Activated CD8-positive, alpha-beta memory T cell treated with anti-CD3 and anti-CD28 coated beads, Interleukin-2, amount 10 ng/mL, durations not matched to agents 7 days and 5 days (primary cell): ENCODE measurements at places on chromosomes 16 and 17.
A peak's percentile ranks its signal among the peaks of the same experiment; 100 is the strongest.

DNA sequence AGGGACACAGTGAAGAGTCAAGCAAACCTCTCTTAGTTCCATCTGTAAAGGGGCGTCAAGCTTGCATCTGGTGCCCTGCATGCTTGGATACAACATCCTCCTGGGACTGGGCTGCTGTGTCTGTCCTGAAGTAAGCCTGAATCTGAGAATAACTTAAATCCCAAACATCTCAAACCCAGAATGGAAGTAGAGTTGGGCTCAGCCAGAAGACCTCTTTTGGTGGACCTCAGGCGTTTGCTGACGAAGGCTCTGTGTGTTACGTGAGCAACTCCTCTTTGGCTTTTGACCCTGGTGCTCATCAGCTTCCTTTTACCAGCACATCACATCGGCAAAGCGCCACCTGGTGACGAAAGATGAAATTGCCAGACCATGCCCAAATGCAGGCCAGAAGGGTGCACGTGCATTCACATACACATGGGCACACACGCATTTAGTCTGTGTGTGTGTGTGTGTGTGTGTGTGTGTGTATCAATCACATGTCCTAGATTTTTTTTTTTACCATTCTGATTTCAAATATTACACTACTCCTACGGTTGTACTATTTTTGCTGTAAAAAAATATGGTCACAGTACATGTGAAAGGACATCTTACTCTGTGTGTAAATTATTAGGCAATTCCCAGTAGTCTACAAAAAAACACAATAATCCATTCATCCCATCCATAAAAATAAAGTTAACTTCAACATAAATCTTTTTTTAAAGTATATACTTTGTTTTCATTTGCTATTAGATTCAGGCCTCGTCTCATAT lies 41.1 kb upstream of the FOXJ1 start:
- DNase-seq, result peak; percentile 98

DNA sequence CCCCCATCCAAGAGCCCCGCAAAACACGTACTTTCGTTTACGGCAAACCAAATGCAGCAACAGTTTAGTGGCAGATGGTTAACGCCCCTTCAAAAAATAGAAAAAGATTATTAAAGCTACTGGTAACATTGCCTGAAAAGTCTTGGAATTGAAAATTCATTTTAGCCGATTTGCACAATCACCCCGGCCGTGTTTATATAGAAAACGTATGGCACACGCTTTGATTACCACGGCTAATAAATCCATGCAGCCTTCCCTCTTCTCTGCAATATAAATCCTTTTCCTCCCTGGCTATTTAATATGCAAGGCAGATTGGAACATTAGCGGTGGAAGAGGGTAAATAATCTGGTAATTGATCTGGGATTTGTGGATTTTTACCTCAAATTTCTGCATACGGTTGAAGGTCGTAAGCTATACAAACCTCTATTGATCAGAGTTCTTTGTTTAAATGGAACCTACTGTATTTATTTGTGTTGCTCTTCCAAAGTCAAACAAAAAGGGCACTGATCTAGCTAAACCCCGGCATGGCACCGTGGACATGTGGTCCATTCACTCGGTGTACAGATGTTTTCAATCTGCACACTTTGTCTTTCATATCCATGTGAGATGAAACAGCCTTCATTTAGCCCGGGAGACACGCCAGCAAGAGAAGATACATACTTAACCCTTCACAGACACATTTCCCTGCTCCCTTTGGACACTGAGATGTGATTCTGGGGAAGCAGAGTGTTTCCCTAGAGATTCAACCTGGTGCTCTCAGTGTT lies 238.1 kb upstream of the MAF start:
- no peak for DNase-seq

GRCh38 chr16:71623597-71623996 lies 2.4 kb upstream of the MARVELD3 start:
- DNase-seq, result no peak

DNA sequence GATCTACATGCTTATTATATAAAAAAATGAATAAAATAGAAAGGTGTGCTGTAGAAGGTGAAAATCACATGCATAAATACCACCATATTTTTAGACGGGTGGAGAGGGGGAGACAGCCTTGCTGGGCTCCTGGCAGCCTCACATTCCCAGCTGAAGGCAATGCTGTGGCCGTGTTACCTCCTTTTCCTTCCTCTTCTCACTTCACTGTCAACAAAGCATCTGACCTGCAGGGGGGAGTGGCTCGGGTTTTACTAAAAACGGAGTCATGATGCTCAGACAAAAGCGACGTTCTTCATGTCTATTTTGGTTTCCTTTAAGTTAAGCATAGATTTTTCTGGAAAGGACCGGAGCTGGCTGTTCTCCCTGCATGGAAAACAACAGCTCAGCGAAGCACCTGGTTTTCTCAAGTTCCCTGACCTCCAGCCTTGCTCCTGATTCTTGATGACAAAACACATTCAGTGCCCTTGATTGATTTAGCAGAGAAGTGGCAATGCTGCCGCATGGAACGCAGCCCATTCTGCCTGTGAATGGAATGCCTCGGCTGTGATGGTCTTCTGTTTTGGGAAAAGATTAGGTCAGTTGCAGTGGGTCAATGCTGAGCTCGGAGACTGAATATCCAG lies 5.5 kb upstream of the RPTOR start:
- DNase-seq, result no peak

DNA sequence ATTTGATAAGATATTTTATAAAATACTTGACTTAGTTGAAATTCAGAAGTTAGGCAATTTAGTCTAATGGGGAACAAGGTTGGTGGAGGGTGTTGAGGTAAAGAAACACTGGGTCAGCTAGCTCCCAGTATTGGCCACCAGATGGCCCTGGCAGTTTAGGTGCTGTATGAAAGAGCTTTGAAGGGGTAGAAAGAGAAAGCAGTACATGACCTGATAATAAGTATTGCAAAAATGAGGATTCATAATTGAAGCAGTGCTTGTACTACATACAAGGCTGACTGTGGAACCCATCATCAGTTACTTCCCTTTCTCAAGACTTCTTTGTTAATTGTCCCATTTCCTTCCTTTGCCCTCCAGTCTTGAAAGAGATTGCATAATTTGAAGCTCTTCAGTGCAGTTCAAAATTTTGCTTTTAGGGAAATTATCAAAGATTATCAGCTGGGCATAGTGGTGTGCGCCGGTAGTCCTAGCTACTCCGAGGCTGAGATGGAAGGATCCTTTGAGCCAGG lies 29.4 kb downstream of the TANC2 start:
- peak; percentile 53 for DNase-seq

GRCh38 chr16:67701420-67701819 lies 17.7 kb downstream of the GFOD2 start:
- DNase-seq, result no peak

DNA sequence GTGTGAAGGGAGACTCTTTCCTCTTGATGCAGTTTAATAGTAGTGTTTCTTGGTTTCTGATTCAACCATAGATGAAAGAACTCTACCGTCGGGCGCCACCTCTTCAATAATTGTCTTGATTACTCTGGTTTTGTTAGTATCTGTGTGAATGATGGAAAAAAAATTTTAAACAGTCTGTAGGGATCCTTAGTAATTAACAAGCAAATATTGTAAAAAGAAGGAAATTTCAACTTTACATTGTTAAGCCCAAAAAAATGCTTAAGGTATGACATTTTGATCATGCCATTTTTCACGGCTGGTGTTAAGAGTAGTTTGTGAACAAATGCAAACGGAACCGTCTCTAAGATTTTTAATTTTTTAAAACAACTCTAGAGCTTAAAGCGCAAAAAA lies 4.1 kb downstream of the KRT10 start:
- DNase-seq, result no peak

DNA sequence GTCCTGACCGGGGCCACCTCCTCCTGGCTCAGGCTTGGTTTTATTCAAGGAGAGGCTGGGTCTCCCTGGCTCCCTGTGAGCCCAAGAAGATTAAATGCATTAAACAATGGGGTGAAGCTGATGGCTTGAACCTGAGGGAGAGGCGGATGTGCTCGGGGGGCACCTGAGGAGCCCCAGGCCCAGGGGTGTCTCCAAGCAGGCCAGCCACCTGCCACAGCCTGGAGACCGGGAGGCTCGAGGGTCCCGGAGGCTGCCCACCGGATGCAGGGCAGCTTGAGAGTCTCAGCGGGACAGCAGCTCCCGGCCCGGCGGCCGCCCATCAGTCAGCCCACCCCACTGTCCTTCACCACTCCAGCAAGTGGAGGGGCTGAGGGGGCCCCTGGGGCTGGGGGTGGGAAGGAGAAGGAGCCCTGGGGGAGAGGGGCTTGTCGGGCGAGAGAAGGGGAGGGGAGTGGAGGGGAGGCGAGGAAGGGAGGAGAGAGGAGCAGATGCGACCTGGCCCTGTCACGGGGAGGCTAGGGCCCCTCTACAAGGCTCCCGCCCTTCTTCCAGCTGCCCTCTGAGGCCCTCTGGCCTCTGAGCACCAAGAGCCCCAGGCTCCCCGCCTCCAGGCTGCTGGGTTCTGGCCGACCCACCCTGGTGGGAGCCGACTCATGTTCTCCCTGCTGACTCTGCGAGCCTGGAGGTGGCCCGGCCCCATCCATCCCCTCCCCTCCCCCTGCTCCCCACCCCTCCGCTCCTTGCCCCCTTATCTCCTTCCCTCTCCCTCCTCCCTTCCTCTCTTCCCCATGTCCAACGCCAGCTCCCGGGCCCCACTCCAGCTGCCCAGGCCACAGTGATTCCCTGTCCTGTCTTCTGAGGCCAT lies 13.2 kb downstream of the CD7 start:
- DNase-seq, result no peak

DNA sequence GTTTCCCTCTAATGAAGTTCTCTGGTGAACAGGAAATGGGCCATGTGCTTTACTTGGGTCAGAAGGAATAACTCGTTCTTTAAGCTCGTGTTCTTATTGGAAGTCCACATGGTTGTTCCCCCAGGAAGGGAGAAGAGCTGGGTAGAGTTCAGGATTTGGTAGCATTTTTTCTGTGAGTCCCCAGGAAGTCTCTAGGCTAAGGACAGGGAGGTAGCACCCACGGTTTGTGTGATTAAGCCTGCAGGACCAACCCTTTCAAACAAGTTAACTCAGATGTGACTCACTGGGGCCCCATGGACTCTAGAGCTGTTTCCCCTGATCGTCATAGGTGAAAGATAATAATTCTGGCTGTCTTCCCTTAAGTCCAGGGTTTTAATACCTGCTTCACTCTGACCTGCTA lies 16.4 kb downstream of the SAP30BP start:
- no peak for DNase-seq

DNA sequence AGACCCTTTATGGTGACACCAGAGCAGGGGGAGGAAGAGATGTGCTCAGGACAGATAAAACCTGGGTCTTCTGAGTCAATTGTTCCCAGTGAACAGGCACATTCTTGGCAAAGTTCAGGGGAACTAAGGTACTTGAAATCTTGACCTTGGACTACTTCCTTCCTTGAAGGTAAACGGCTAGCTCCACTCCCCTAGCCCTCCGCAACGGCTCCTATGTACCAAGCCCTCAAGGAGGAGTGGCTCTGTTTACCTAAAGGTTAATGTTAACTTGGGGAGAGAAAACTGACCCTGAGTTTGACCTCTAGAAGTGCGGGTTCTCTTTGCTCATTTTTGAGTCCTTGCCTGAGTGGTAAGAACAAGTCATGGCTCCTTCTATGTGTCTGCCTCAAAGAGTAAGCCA lies 7.8 kb downstream of the TTLL6 start:
- DNase-seq, result no peak

GRCh38 chr16:57940382-57940966 lies 30.5 kb downstream of the CNGB1 start:
- no peak for DNase-seq

GRCh38 chr17:82218349-82219075 lies 5.9 kb upstream of the CCDC57 start:
- no peak for DNase-seq

DNA sequence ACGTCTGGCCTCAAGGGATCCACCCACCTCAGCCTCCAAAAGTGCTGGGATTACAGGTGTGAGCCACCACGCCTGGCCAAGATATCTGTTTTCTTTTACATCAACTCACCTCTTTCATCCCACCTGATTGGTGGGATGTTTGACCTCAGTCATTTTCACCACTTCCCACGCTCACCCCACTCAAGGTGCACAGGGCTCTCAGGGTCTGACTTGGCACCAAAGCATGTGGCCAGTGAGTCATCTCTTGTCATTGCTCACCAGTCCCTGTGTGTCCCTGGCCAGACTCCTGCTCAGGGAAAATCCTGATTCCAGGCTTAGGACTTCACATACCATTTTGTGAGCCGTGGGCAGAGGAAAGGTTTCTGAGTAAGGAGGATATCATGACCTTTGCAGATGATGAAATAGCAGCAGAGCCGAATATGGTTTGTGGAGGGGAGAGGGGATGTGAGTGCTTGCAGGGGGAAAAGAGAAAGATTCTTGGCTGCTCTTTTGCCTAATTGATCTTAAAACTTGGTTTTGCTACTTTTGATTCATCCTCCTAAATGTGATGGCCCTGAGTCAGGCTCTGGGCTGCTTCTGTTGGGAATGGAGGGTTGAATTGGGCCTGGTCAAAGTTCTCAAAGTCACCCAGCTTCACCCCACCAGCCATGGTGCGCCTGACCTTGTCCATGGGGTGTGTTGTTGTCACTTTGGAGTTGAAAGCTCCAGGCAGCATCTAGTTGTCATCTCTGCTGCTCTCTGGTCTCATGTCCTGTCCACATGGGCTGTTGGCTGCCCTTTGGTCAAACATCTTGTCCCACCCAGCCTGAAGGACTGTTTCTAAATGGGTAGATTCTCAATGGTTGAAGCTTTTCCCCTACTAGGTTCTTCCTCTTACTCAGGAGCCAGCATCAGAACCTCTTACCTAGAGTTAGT lies 6.0 kb upstream of the KCNH6 start:
- DNase-seq, result peak; percentile 46

DNA sequence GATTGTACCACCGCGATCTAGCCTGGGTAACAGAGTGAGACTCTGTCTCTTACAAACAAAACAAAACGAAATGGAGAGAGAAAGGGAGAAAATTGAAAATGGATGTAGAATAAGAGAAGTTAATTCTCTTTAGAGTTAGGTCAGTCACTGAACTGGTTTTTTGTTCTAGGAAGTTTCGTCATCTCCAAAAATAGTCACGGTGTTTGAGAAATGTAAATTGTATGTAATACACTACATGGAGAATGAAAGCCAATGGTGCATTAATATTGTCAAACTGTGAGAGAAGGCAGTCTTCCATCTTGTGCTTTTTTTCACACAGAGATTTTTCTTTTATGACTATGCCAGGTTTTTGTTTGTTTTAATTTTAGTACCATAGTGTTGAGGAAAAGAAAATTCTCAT lies 145.9 kb downstream of the BCAS3 start:
- DNase-seq, result no peak

GRCh38 chr16:88368036-88368435 lies 14.7 kb upstream of the ZNF469 start:
- no peak for DNase-seq

DNA sequence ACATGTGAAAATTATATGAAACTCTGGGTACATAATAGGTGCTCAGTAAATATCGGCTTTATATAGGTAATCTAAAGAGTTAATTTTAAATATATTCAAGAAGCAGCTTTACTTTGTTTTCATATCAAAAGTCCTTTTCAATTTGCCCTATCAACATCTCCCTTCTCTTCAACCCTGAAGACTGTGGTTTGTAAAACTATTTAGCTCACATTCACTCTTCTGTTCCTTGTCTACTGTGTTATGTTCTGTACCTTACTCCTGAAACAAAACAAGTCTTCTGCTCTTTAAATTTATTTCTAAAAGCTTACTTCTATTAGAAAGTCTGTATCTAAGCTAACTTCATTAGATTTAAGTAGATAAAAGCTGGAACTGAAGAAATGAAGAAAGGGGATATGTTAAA lies 301.7 kb upstream of the PMFBP1 start:
- no peak for DNase-seq
